Left forelimb (tissue), 1 donor: ENCODE measurements at places on chromosomes 13 and 19.

- DNase-seq = no peak
These were observed 97.0 kb upstream of the RNF113B start for GRCh38 chr13:98273824-98274742.

DNA sequence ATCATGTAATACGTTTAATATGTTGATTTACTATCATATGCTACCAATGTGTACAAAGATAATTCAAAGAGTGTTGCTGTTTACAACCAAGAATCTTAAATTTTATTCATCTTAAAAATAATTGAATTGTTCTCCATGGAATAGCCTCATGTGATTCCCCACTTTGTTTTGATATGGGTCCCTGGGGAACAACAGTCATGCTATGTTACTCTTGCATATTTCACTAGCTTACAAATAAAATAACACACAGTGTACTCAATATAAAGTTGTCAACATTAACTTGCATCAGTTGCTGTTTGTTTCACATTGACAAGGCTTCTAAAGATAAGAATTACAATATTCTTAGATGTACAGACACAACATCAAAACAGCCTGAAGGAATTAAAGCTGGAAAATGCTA, 2.3 kb downstream of the ENOX1 start:
- no peak for DNase-seq

DNA sequence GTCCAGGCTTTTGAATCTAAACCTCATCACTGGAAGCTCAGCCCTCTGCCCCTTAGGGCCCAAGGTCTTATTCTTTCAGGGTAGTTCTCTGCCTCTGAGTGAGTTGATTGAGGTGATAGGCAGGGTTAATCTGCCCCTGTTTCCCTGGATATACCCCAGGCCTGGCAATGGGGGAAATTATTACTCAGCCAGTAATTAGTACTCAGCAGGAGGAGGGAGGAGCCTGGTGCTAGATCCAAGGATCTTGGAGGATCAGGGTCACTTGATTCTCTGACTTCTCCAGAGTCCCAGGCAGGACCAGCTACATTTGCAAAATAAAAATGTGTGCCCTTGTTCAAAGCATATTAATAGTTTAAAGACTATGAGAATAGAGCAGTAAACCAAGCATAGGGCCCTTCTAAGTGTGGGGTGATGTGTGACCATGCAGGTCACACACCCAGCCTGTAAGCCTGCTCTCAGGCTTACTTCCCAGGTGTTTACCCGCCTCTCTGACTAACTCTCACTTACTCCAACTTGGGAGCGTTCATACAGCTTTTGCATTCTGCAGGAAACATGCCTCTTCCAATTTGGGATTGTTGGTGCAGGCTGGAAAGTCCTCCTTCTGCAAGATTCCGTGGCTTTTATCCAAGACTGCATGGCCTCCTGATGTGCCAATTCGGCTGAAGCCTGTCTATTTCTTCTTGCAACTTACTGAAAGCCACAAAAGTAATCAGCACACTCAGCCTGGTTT, 7.9 kb upstream of the STK24 start:
- no peak for DNase-seq

DNA sequence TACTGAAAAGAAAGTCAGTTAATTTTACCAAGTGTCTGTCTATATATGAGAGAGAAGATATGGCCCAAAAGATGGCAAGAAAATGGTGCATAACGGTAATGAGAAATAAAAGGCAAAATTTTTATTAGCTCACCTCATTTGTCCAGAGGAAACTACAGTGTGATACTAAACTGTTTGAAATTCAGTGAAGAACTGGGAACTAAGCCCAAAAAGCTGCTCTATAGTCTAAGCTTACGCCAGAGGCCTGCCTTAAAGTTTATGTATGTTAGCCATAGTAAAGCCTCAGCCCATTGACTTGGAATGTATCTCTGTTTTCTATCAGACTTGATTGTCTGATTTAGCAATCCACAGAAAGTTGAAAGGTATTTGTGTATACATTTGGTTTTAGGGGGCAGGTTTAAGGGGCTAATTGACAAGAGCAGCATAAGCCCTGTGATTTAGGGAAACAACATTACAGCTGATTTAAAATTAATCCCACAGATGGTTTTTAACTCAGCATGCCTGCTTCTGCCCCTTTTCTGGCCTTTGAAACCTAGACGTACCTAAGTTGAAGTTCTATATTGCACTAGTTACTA, 91.0 kb upstream of the MAB21L1 start:
- DNase-seq = no peak

DNA sequence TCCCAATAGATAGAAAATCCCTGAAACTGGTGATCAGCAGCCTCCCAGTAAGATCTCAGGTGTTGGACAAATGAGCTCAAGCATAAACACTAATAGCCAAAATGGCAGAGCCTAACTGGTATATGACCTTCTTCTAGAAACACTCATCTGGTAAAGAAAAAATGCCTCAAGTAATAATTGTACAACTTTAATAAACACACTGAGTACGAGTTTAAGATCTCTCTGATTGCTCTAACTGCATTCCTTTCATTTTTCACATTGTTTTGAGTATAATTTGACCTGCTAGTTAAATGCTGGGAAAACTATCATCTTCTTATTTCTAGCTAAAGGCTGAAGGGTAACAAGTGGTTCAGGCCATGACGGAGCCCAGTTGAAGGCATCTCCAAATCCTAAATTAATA, 2009.5 kb upstream of the PCDH20 start:
- no peak for DNase-seq

- no peak for DNase-seq
These were observed 32.1 kb upstream of the PTPRS start for GRCh38 chr19:5372572-5373200.

GRCh38 chr19:3733549-3734309, 25.5 kb downstream of the TJP3 start:
- DNase-seq = no peak

DNA sequence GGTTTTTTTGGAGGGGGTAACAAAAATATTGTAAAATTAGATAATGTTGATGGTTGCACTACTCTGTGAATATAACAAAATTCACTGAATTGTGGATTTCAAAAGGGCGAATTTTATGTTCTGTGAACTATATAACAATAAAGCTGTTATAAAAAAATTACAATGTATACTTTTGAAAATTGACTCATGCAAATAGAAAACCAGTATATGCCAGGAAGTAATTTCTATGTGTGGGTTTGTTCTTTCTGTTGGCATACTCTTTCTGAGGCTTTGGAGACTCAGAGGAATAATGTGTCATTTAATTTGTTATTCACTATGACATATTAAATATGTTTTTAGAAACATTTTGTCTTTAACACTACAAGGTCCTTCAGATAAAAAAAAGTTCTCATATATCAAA, 310.1 kb downstream of the GPC5 start:
- no peak for DNase-seq

DNA sequence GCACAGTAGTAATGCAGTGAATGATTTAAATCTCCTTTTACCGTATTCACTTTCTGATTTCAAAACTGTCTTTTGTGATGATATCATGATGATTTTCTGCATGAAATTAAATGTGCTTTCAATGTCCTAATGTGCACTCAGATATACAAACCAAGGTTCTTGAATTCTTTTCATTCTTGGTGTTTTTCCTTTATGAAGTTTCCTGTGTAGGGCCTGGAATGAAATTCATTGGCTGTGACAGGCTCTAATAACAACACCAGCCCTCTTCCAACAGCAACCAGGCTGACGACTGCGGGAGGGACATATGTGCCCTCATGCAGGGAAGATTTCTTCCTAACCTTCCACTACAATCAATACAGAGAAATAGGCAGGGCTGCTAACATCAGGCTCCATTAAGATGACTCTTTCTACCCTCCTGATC, 1052.0 kb downstream of the DIAPH3 start:
- DNase-seq = no peak

- DNase-seq = no peak
These were observed 22.9 kb upstream of the FRY start for GRCh38 chr13:32008518-32009175.

GRCh38 chr13:112873851-112874750, 94.9 kb upstream of the MCF2L start:
- DNase-seq = peak; percentile 84

- no peak for DNase-seq
These were observed 19.6 kb downstream of the FRY start for GRCh38 chr13:32051156-32051555.

- DNase-seq = no peak
These were observed 338.8 kb upstream of the DACH1 start for GRCh38 chr13:72205773-72206172.

DNA sequence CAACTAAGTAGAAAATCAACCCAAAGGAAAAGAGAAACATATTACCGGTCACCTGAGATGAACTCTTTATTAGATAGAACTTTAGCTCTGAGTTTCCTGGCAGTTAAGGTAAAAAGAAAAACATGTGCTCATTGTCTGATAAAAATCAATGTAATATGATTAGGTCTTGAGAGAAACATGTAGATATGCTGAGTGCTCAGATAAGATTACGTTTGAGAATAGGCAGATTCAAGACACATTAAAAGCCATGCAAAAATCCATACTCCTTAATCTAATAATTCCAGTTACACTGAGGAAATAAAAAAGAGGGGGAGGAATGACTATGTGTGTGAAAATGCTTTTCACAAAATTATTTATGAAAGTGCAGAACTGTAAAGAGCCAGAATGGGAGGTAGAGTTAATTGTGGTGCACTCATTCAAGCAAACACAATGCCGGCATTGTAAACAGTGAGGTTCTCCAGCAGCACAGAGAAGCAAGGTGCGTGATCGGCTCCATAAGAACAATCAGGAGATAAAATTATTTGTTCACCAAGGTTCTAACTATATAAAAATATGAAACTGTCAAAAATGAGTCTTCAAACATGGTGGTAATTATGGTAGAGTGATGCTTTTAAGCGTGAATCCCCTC, 88.8 kb downstream of the MBNL2 start:
- DNase-seq = no peak

GRCh38 chr19:4624733-4625362, 14.5 kb upstream of the TNFAIP8L1 start:
- DNase-seq = no peak

GRCh38 chr13:71087006-71087405, 780.0 kb downstream of the DACH1 start:
- DNase-seq = no peak

DNA sequence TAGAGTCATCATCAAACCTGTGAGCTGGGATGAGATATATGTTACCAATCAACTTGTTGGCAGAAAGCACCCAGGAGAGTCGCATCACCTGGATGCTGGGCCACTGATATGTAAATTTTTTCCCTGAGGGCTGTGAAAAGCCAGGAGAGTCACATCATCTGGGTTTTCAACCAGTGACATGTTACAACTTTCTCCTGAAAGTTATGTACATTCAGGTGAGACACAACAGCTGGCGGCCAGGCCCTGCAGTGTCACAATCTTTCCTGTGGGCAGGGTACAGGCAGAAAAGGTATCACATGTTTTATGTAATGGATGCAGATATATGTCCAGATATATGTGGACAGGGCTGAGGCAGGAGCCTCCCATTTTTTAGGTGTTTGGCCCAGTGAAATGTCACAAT, 13.2 kb upstream of the ZNF724 start:
- DNase-seq = no peak

GRCh38 chr19:12617646-12618045, 6.9 kb downstream of the ZNF791 start:
- DNase-seq = no peak

DNA sequence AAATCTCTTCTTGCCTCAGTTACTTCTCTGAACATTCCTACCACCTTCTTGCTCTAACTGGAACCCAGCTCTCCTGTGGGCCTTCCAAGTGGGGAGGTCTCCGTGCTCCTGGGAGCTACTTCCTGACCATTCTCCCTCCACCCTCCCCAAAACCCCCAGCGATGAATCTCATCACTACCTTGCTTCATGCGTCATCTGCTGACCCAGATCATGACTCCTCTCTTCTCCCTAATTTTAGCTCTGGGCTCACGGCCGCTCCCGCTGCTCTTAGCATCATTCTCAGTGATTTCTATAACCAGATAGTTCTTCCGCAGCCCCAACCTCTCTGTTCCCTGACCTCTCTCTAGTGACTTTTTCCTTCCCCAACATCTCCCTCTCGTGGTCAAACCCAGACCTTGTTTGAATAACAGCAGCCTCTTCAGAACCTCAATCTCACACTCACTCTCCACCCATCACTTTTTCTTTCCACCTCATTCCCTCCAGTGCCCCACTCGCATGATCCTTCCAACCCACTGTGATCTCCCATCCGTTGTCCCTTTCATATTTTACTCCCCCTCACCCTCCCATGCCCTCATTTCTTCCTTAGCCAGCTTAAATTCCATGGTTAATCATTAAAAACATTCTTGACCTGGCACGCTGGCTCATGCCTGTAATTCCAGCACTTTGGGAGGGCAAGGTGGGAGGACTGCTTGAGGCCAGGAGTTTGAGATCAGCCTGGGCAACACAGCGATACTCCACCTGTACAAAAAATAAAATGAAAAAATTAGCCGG, 21.8 kb downstream of the MRPS12 start:
- DNase-seq = no peak

- DNase-seq = no peak
These were observed 1779.2 kb upstream of the MIR17HG start for GRCh38 chr13:89568276-89568675.

DNA sequence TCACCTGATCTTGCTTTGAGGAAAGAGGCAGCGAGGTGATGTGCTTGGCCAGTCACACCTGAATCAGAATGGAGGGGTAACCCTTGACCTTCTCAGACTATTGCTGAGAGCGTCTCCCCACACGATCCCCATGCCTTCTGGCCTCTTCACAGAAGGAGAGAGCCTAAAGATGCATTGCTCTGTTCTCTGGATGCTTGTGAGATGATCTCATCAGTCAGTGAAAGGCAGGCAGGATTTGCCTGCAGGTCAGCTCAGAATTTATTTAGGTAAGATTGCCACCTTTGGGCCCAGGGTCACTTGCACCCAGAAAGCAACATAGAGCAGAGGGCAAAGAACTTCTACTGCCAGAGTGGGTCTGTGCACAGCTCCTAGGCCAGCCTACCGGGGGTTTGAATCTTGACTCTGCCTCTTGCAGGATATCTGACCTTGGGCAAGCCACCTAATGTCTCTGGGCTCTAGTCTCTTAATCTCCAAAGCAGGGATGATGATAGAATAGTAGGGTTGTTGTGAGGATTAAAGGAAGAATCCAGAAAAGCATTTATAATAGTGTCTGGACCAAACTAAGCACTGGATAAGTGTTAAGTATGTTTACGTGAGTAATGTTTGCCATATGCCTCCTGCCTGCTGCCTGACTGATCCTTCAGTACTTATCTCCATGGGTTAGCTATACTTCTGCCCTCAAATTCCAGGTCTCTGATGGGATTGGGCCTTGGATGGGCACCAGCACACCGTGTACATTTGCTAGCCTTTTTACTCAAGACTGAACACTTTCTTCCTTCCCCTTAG, 8.4 kb upstream of the FLT1 start:
- no peak for DNase-seq

- DNase-seq = no peak
These were observed 267.3 kb upstream of the SLITRK5 start for GRCh38 chr13:87403748-87404432.

- no peak for DNase-seq
These were observed 3.7 kb downstream of the SLC25A23 start for GRCh38 chr19:6455924-6456323.

DNA sequence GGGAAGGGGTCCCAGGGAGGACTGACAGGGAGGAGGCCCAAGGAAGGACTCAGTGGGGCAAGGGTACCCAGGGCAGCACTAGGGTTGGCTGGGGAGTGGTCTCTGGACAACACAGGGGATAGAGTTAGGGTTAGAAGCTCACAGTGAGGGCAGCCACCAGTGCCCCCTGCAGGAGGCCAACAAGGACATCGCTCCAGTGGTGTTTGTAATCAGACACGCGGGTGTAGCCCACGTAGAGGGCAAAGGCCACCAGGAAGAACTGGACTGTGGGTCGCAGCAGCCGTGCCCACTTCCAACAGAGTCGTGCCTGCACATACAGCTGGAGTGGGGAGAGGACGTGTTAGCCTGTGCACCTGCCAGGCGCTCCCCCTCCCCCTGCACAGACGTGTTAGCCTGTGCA, 9.2 kb downstream of the PLPP2 start:
- DNase-seq = no peak

GRCh38 chr13:71685072-71685471, 181.9 kb downstream of the DACH1 start:
- DNase-seq = no peak
